ENCODE measurements at places on chromosomes 6 and 20.

DNA sequence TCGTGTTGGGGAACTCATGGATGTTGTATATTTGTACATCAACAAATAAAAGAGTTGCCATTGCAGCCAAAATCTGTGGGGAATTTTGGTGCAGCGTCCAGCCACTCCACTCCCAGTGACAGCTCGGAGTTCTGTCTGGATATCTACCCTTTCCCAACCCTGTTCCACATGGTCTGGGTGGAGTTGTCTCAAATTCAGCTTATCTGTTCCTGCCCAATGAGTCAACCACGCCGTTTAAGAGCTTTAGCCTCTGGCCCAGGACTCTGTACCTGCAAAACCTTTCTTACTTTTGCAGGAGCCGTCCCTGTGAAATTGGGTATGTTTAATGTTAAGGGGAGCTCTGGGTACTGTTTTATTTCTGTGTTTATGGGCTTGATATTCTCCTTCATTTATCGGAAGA lies 33.9 kb upstream of the OVOL2 start:
- DNase-seq = no peak

DNA sequence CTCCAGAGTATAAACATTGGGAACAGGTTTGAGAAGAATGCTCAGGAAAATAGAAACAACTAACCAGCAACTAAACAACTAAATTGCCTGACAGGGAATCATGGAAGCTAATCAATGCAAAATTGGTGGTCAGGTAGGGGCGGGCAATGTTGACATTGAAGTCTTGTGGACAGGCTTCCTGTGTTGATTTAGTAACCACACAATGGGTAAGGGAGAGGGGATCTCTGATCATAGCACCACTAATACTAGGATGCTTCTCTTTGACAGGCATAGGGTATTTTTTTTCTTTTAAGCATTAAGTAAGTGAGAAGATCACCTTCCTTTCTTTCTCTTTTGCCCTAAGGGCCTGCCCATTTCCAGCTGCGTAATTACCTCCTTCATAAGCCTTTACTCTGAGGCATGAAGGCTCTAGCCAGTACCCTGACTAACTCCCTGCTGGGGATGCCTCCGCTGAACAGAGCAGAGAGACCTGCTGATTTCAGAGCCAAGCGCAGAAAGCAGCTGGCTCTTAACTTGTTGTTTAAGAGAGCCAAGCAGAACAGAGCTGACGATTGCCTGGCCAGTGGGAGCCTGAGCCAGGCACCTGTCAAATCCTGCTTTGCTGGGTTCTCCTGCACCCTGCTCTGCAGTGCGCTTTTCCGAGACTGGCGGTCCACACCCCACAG lies 118.7 kb downstream of the BMP2 start:
- DNase-seq = no peak

- no peak for DNase-seq
These were observed 403.0 kb downstream of the CD83 start for GRCh38 chr6:14520536-14520935.

DNA sequence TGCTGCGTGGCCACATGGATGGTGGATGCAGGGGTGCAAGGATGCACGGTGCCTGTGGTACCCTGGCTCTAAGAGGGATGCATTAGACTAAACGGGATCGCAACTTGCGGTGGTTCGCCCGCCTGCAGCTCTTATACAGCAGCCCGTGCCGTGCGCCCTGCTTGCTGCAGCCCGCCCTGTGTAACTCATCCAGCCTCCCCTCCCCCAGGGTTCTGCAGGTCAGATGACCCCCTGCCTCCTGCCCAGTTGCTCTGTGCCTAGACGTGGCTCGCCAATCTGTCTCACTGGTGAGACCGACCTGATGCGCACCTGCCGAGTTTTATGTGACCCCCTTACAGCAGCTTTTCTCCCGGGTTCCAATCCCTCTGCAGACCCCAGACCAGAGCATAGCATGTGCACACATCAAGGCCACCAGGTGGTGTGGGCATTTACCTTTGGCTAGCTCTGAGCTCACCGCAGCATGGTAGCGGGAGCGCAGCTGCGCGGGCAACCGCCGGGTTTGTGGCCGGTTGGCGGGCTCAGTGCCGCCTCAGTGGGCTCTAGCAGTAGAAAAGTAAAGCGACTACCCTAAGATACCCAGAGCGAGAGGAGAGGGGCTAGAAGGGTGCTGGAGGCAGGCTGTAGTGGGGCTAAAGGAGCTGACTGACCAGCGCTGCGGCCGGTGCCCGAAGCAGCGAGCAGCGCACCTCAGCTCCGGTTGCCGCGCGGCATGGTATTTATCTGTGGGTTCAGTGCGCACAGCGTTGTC lies 693 bp upstream of the GNAS-AS1 start:
- no peak for DNase-seq

DNA sequence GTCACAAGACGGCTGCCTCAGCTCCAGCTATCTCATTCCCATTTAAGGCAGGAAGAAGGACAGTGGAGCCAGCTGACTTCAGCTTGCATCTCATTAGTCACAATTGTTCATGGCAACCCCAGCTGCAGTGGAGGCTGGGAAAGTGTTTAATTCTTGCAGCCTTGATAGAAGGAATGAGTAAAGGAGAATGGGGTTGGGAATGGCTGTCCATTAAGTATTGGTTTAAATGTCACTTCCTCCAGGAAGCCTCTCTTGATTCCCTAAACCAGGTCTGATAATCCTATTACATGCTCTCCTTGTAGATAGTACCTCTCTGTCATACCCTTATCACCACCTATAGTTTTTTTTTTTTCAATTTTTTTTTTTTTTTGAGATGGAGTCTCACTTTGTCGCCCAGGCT lies 166.4 kb downstream of the TFAP2C start:
- DNase-seq = no peak

- no peak for DNase-seq
These were observed 21.4 kb downstream of the BCAS1 start for GRCh38 chr20:54048891-54049545.

DNA sequence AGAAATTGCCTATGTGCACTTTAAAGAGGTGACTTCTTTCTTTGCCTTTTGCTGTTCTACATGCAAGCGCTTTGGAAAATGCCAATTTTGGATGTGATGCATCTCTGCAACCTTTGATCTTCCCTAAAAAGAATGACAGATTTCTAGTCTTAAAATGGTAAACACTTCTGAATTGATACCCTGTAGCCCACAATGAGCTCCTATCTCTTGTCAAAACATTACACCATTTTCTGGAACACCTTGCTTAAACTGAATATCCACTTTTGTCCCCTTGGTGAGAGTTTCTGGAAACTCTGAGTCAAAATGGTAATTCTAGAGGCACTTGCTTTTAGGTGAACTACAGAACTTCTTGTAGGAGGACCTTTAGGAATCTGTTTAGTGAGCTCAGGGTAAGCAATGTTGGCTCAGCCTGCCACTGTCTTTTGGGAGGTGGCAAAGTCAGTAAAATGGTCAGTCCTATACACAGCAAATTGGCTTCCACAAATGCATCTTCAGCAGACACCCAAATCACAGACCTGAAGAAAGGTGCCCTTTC lies 216.5 kb downstream of the SLC35F1 start:
- no peak for DNase-seq

DNA sequence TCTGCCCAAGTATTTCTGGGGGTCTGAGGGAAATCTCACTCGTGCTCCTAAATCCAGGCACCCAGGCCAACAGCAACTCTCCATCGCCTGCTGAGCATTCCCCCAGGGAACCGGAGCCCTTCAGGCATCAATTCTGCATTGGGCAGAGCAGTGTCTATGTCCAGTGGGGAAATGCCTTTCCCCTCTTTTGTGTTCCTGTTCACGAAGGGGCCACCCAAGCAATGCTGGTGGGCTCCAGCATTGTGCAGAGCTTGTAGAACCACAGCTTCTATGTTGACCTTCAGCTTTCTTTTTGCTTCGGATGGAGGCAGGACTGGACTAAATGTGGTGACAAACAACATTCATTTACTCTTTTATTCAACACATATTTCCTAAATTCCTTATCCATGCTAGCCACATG lies 27.2 kb upstream of the DDR1 start:
- DNase-seq = no peak

GRCh38 chr6:90285042-90285481 lies 11.6 kb downstream of the BACH2 start:
- DNase-seq = no peak

- no peak for DNase-seq
These were observed 16.4 kb downstream of the RNF217 start for GRCh38 chr6:124978451-124979293.

DNA sequence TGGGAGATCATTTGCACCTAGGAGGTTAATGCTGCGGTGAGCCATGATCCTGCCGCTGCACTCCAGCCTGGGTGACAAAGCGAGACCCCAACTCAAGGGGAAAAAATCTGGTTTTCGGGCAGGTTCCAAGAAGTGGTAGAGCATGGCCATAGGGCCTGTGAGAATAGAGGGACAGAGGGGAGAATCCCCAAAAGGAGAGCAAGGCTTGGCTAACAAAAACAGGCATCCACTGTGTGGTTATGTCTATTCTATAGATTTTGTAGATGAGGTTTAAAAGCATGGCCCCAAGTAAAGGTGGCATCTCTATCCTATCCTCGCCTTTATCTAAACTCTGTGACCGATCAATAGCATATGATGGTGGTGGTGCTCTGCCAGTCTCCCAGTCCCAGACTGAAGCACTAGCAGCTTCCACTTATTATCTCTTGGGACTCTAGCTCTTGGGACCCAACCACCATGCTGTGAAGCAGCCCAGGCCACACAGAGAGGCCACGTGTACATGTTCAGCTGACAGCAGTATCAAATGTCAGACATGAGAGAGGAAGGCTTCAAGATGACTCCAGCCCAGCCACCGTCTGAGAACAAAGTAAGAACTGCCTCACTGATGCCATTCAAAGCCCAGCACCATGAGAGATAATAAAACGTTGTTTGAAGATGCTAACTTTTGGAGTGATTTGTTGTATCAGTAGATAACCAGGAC lies 27.7 kb downstream of the EIF2S2 start:
- DNase-seq = no peak

All from LNCaP clone FGC (cell line).